NCI-H446 treated with DMSO at 0.1 percent for 48 hours (cell line): ENCODE measurements at places on chromosomes 11 and 22.
A peak's percentile ranks its signal among the peaks of the same experiment; 100 is the strongest.

- DNase-seq, result no peak
Measured at GRCh38 chr11:48000432-48000831, 20.1 kb downstream of the PTPRJ start.

DNA sequence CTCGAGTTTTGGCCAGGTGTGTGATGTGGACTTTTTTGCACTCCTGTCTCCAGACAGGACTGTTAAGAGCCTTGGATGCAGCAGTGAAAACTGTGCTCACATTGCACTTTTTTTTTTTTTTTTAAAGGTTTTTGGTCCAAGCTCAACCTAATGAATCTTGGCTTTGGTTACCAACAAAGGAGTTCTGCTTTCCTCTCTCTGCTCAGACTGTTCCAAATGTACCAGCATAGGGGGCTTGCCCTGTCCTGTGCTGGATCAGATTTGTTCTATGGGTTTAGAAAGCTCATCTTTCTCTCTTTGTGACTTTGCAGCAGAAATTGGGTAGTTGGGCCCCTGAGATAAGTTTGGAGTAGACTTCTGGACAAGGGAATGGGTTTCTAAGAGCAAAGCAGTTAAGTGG lies 45.3 kb downstream of the POLD3 start:
- DNase-seq, result no peak

DNA sequence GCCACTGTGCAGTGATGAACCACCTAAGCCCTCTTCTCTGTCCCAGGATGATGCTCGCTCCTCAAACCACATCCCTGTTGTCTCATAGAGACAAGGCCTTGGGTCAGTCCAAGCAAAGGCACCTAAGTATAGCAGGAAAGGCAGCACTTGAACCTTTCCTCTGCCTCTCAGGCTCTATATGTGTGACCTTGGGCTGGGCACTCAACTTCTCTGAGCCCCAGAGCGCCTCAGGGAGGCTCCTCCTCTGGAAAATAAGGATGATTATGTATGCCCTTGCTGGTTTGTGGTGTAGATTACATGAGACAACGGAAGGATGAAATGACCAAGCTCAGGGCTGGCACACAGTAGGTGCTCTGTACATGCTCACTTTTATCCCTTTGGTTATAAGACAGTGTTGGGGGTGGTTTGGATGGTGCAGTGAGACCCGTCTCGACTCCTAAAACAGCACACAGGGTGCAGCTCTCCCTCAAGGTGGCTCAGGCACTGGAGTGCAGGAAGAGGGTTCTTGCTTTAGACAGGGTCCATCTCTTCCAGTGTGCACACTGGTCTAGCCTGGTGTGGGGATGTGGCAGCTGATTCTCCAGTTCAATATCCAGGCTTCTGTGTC lies 40.2 kb upstream of the ACCSL start:
- DNase-seq, result no peak

DNA sequence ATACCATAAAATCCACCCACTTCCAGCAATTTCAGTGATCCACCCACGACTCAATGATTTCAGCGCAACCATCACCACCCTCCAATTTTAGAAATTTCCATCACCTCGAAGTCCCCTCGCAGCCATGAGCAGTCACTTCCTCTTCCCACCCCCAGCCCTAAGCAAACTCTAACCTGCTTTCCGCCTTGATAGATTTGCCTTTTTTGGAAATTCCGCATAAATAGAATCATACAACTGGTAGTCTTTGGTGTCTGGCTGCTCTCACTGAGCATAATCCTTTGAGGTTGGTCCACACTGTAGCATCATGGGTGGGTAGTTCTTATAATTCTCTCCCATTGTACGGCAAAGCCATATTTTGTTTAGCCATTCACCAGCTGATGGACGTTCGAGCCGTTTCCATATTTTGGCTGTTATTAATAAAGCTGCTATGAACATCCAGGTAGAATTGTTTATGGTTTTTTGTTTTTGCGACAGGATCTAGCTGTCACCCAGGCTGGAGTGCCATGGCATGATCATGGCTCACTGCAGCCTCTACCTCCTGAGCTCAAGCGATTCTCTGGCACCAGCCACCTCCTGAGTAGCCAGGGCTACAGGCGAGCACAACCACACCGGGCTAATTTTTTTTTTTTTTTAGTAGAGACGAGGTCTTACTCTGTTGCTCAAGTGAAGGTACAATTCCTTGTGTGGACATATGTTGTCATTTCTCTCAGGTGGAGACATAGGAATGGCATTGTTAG lies 16.0 kb downstream of the PIM3 start:
- DNase-seq, result no peak

DNA sequence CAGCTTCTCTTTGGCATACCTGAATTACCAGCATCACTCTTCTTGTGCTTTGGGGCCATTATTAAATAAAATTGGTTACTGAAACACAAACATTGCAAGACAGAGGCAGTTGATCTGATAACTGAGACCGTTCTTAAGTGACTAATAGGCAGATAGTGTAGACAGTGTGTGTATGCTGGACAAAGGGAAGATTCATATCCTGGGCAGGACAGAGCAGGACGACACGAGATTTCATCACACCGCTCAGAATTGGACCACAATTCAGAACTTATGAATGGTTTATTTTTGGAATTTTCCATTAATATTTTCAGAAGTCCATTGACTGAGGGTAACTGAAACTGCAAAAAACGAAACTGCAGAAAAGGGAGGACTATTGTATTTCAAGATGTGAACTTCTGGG lies 68.6 kb downstream of the LDLRAD3 start:
- DNase-seq, result no peak

DNA sequence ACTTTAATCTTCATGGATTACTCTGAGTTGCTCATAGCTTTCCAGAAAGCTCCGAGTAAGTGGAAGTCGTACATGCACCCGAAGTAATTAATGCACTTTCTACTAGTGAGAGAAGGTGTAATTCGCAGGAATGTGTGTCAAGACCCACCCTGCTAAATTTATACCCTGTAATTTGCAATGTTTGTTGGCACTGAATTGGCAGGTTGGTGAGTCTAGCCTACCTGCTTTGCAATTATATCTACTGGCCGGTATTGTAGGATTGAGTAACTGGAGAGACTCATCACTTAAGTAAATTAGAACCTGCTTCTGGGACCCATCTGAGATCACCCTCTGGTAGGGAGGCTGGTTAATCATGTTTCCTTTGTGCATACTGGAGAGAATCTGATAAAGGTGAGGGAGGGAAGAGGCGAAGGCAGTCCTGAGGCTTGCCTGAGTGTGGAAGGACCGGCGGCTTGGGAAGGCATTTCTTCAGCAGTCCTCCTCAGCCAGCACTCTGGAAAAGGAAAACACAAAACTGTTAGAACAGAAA lies 63.3 kb downstream of the LDLRAD3 start:
- DNase-seq, result no peak

GRCh38 chr11:112558691-112559090 lies 298.0 kb upstream of the PLET1 start:
- peak; percentile 29 for DNase-seq

GRCh38 chr11:102179371-102179770 lies 69.1 kb downstream of the YAP1 start:
- DNase-seq, result no peak

GRCh38 chr11:130892861-130893260 lies 23.4 kb downstream of the SNX19 start:
- no peak for DNase-seq
